ENCODE measurements at places on chromosomes 6 and 20. TPM values are rescaled to one million over a fixed set of nuclear protein-coding genes. Genes with fewer than 3 reads are reported as not detected.

The NEURL2 gene
- total RNA-seq = 15.7 TPM

- DNase-seq = no peak
These were observed 462.3 kb downstream of the CDC5L start for GRCh38 chr6:44849806-44850205.

DNA sequence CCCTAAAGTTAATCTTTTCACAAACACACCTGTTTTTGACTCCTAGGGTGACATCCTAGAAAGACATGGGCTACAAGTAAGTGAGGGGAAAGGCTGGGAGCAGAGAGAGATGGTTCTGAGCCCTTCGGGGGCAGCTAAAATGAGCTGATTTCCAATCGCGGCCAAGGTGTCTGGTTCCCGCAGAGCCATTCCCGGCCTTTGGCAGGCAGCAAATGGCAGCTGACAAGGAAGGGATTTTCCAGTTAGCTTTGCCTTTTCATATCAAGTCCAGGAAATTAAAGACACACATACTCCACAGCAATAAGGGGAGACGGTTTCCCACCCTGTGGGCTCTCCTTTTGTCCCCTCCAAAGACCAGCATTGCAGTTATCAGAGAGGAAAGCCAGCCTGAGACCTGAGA is 228.5 kb downstream of the ZMYND8 start:
- no peak for DNase-seq

DNA sequence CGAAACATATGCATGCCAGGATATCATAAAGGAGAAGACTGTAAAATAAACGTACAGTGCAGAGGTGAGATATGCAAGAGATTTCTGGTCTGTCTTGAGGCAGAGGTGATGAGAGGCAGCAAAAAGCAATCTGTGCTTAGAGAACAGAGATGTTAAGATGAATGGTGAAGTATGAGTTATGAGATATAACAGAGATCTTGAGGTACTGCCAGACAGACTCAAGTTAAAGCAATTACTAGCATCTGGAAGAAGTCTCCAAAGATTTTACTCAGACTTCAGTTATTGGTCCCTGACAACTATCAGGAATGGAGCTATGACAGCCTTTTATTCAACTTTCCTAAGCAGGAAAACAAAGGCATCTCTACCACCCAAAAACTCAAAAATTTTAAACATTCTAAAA is 122.8 kb upstream of the DST start:
- no peak for DNase-seq

DNA sequence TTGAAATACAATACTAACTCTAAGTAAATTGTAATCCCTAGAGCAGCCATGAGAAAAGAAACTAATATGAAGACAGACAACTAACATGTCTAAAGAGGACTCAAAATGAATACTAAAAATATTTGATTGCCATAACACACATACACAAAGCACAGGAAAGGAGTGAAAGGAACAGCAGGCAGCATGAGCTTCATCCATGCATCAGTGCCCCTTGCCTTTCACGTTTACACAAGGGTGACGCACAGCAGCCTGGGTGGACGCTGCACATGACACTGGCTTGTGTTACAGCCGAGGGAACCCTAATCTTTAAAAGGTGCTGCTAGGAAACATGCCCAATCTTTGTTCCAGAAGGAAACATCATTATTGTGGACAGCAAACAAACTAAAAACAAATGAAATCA is 123.5 kb downstream of the MAN1A1 start:
- DNase-seq = peak; percentile 79

GRCh38 chr20:5602346-5602745 is 147.9 kb upstream of the SHLD1 start:
- no peak for DNase-seq
